A549 treated with dexamethasone at 1 μM for 4 hours (cell line): ENCODE measurements at places on chromosomes 7 and 10. TPM values are rescaled to one million over a fixed set of nuclear protein-coding genes. Genes with fewer than 3 reads are reported as not detected.

LIPM gene
- total RNA-seq, result not detected in 5 replicates

PGAM2 gene
- total RNA-seq, result not detected in 5 replicates

HIP1 gene
- total RNA-seq, result 20.0 to 30.9 TPM (median 30.0 TPM) in 5 replicates

MYH16 gene
- total RNA-seq, result 0.25 to 0.70 TPM (median 0.40 TPM) in 5 replicates

GIMAP4 gene
- total RNA-seq, result not detected in 5 replicates

CPEB3 gene
- 0.30 to 0.51 TPM (median 0.34 TPM) in 5 replicates for total RNA-seq

MRC1 gene
- total RNA-seq, result 0.01 to 0.04 TPM (median 0.02 TPM) in 4 of 5 replicates, not detected in the other

SEPTIN14 gene
- not detected in 5 replicates for total RNA-seq

NKX2-3 gene
- 0.05 TPM in 2 of 5 replicates, not detected in the others for total RNA-seq

SPDYE16 gene
- total RNA-seq, result 0.04 TPM in 1 of 5 replicates, not detected in the others

FRG2B gene
- total RNA-seq, result 0.10 to 0.24 TPM (median 0.14 TPM) in 5 replicates

GFRA1 gene
- 8.4 to 12.2 TPM (median 11.6 TPM) in 5 replicates for total RNA-seq

ELAPOR2 gene
- total RNA-seq, result 0.01 to 0.15 TPM (median 0.12 TPM) in 5 replicates

GDI2 gene
- total RNA-seq, result 230 to 258 TPM (median 237 TPM) in 5 replicates

CALML3 gene
- total RNA-seq, result 0.02 TPM in 1 of 5 replicates, not detected in the others

PLPP4 gene
- 0.15 to 0.50 TPM (median 0.26 TPM) in 4 of 5 replicates, not detected in the other for total RNA-seq

RNF133 gene
- total RNA-seq, result not detected in 5 replicates

OPN1SW gene
- not detected in 5 replicates for total RNA-seq

RBP4 gene
- total RNA-seq, result 4.9 to 13.0 TPM (median 9.9 TPM) in 5 replicates

MMP21 gene
- total RNA-seq, result not detected in 5 replicates

CALN1 gene
- total RNA-seq, result not detected in 5 replicates
